ENCODE measurements at places on chromosomes 7 and 10.
A peak's percentile ranks its signal among the peaks of the same experiment; 100 is the strongest.

- no peak for DNase-seq
These were observed 14.5 kb downstream of the CFAP46 start for GRCh38 chr10:132927824-132928223.

DNA sequence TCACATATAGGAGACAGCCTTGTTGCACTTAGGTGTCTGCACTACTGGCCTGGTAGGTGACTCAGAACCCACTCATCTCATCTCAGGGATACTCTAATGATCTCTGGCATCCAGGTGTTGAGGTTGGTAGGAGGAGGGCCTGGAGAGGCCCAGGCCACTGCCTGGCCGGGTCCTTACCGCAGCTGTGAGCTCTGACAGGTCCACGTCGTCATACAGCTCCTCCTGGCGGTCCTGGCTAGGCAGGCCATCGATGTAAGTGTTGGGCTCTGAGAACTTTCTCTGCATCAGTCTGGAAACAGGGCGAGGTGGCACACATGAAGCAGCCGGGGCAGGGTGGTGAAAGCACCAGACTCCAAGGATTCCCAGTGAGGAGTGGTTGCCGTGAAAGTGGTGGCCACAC is 62.1 kb downstream of the VWA2 start:
- no peak for DNase-seq

- DNase-seq: no peak
These were observed 150.3 kb downstream of the PIP4K2A start for GRCh38 chr10:22564060-22564459.

DNA sequence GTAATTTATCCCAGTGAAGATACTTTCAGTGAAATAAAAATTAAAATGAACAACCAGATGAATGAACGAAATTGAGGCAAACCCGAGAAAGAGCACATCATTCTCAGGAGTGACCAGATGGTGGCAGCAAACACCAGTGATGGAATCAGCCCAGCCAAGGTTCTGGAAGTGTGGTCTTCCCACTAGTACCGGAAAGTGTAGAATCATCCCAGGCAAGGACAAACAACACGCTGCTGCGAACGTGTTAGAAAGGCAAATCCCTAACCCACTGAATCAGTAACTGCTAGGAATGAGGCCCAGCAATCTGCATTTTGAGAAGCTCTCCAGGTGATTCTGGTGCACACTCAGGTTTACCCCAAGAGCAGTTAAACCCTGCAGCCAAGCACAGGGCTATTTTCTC is 15.5 kb upstream of the SLC18A3 start:
- peak; percentile 86 for DNase-seq

GRCh38 chr7:152054367-152055230 is 29.1 kb downstream of the GALNT11 start:
- DNase-seq: peak; percentile 23

GRCh38 chr10:72802763-72803505 is 90.6 kb upstream of the OIT3 start:
- no peak for DNase-seq

- DNase-seq: no peak
These were observed 58.7 kb upstream of the PDGFA start for GRCh38 chr7:578386-578785.

GRCh38 chr10:78557433-78557925 is 511.3 kb upstream of the ZMIZ1 start:
- no peak for DNase-seq

- DNase-seq: no peak
These were observed 97.8 kb downstream of the ABCC2 start for GRCh38 chr10:99880080-99880835.

DNA sequence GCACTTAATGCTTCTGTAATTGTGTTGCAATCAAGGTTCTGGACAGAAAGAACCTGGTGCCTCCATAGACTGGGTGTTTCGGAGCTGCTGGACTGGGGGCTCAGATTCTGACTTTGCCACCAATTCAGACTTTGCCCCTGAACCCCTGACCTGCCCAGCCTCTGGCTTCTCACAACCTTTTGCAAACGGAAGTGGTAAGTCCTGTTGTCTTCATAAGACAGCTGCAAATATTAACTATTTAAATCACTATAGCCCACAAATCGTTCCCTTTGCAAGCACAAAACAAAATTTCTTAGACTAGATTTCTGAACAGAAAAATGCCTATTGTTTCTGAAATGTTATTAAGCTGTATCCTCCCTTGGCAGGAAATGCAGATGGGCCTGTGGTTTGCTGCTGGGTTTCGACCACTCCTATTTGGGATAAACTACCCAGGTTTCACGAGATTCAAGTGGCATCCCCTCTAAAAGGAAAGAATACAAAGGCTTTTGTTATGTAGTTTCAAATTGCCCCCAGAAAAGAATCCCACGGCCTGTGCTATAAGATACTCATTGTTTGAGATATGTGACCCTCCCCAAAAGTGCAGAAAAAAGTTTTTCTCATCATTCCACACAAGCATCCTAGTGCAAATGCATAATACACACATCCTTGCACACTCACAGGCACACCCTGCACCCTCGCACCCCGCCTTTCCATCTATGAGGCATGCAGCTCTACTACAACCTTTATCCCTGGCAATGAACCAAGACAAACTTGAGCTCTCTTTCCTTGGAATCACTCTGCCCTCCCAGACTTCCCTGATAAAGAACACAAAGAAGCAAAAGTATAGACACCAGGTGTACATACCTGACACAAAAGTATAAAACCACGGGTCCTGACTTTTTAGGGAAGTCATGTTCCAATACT is 209.1 kb downstream of the PRPF18 start:
- no peak for DNase-seq

Data from GM23338 (cell line).